NCI-H82 (cell line): ENCODE measurements at places on chromosomes 12 and 14.

- no peak for DNase-seq
These were observed 10.0 kb upstream of the AMHR2 start for GRCh38 chr12:53413485-53414204.

- DNase-seq, result no peak
These were observed 3.3 kb downstream of the FBXL14 start for GRCh38 chr12:1591034-1591433.

DNA sequence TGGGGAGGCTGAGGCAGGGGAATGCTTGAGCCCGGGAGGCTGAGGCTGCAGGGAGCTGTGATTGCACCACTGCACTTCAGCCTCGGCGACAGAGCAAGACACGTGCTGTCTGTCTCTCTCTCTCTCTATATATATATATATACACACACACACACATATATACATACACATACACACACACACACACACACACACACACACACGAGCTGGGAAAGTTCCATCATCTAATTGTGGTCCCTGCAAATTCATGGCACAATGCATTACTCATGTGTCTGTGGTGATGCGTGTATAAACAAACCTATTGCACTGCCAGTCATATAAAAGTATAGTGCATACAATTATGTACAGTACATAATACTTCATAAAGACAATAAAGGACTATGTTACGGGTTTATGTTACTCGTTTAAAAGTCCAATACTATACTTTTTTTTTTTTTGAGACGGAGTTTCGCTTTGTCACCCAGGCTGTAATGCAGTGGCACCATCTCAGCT lies 36.6 kb downstream of the WDR89 start:
- DNase-seq, result no peak

- DNase-seq, result no peak
These were observed 290.4 kb downstream of the SLC16A7 start for GRCh38 chr12:59886131-59886733.

DNA sequence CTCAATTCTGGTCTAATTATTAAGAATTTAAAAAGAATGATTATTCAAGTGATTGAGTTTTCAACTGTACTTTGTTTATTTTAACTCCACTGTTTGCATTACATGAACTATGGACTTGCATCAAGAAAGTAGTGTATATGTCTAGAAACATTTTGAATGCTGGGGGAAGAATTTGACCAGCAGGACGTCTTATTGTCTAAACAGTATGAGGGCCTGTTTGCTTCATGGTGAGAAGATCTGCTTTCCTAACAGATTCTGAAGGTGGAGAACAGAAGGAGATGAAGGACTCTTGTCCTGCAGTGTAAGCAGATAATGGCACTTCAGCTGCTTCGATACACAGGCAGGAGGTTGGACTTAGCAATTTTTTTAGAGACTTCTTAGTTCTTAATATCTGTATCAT lies 176.0 kb downstream of the DACT1 start:
- DNase-seq, result peak; percentile 39

GRCh38 chr14:77195766-77196165 lies 14.2 kb downstream of the TMEM63C start:
- DNase-seq, result no peak

DNA sequence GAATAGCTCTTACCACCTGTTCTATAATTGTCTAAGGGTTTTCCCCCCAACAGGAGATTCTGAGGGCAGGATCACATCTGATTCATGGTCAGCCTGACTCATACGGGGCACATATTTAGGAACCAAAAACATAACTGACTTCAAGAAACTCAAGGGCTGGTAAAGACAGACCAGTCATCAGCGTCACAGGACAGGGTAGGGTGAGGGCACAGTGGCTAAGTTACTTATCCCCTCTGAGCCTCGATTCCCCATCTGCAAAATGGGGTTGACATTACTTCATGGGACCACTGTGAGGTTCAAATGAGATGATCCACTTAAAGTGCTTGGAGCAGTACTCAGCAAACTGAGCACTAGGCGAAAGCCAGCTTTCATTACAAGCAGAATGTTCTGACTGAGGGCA lies 606 bp downstream of the CINP start:
- peak; percentile 22 for DNase-seq

- no peak for DNase-seq
These were observed 442.4 kb upstream of the FOXG1 start for GRCh38 chr14:28323951-28324741.
